ENCODE measurements at places on chromosomes 11 and 22.

GRCh38 chr11:13287036-13287435 lies 9.4 kb downstream of the BMAL1 start:
- DNase-seq = no peak

DNA sequence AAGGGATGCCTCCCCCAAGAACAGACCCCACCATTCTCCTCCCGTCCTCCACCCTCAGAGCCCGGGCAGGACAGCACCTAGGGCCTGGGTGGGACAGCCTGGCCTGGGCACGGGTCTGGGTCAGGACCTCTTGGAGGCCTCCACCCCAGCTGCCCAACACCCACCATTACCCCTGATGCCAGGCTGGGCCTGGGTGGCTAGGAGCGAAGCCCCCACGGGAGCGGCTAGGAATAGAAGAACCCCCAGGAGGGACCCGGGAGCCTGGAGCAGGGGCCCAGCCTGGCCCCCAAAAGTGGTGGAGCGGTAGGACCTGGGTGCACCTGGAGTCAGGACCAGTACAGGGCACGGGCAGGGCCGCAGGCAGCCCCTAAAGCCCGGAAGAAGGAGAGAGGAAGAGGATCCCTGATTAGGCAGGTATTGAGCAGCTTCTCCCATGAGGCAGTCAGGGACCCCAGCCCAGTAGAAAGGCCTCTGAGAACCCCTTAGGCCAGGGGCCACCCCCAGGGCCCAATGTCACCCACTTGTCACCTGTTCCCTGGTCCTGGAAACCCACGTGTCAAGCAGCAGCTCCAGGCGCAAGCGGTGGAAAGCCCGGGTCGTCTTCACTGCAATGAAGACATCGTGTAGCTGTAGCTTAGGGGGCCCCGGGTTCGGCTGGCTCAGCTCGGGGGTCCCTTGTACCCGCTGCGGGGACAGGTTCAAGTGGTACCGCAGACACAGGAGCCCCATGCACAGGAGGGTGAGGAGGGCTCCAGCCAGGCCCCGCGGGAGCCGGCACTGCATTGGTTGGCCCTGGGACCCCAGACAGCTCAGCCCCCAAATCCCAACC lies 575 bp downstream of the MFNG start:
- no peak for DNase-seq

DNA sequence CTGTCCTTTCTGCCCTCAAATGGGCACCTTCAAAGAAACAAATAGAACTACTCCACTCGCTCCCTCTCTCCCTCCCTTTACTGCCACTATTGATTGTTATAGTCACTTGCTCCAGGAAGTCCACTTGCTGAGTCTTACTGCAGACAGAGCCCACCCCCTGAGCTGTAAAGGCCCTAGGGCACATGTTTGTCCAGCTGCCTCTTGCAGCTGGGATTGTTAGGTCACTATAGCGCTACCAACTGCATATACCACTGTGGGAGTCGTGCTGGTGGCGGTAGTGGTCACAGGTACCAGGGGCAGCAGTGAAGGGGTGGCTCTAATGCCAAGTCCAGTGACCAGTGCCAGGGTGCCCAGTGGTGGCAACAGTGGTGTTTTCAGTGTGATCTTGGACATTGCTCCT lies 4.4 kb upstream of the SREBF2 start:
- no peak for DNase-seq

- DNase-seq = no peak
These were observed 2.0 kb downstream of the PLXNB2 start for GRCh38 chr22:50305393-50305922.

- no peak for DNase-seq
These were observed 697 bp downstream of the LGALS1 start for GRCh38 chr22:37675930-37676735.

- DNase-seq = no peak
These were observed 168.6 kb upstream of the GRK3 start for GRCh38 chr22:25395915-25396314.

- DNase-seq = no peak
These were observed 201.3 kb downstream of the GRIK4 start for GRCh38 chr11:120712881-120713280.

GRCh38 chr11:130813638-130814037 lies 102.6 kb downstream of the SNX19 start:
- no peak for DNase-seq

DNA sequence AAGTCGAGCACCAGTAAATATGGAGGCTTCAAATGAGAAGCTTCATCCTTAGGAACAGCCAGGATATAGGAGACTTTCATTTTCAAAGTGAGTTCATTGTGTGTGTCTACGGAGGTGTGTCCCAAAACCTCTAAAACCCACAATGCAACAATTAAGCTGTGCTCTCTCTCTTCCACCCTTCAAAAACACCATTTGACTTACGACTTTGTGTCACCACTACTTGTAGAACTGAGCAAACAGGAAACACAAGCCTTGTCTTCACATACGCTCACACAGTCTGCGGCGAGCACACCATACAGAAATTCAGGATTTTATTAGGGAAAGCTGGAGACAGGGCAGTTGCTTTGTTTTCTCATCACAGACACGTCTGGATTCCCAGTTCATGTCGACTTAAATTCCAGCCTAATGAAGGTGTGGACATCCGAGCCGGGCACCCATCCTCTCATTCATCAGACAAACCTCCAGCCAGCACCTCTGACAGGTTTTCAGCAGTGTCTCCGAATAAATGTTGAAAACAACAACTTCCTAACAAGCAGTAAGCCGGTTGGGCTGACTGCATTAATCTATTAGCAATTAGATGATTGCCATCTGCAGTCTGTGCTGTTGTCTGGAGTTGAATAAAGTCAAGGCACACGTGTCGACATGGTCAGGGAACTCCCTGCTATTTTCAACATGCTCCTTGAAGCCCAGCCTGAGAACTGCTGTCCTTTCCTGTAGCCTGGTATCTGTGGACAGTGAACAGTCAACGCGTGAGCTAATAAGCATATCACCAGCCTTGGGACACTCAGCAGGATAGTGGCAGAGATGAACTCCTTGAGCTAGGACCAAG lies 1411.1 kb downstream of the BRD1 start:
- no peak for DNase-seq

DNA sequence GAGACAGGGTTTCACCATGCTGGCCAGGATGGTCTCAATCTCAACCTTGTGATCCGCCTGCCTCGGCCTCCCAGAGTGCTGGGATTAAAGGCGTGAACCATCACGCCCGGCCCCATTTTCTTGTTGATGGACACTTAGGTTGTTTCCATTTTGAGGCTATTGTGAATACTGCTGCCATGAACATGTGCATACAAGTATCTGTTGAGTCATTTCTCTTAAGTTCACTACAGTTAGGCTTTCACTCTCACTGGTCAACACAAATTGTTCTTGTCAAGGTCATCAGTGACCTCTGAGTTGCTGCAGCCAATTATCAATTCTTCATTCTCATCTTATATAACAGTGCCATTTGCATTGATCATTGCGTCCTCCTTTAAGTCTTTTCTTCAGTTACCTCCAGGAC lies 13.0 kb upstream of the ZBTB44 start:
- no peak for DNase-seq

GRCh38 chr22:20090730-20091240 lies 10.7 kb downstream of the DGCR8 start:
- DNase-seq = no peak

- no peak for DNase-seq
These were observed 5.8 kb upstream of the KDM2A start for GRCh38 chr11:67113231-67113721.

- DNase-seq = no peak
These were observed 95.3 kb downstream of the CACNA1I start for GRCh38 chr22:39665661-39666431.

DNA sequence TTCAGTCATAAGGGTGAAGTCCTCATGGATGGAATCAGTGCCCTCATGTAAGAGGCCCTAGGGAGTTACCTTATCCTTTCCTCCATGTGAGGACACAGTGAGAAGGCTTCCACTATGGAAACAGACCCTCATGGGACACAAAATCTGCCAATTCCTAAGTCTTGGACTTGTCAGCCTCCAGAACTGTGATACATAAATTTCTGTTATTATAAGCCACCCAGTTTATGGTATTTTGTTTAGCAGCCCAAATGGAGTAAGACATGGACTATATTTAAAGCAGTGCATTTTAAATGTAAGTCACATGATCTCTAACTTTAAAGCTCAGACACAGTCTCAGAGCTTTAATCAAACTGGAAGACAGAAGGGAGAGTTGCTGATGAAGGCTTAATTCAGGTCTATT lies 619.8 kb upstream of the CHORDC1 start:
- no peak for DNase-seq

DNA sequence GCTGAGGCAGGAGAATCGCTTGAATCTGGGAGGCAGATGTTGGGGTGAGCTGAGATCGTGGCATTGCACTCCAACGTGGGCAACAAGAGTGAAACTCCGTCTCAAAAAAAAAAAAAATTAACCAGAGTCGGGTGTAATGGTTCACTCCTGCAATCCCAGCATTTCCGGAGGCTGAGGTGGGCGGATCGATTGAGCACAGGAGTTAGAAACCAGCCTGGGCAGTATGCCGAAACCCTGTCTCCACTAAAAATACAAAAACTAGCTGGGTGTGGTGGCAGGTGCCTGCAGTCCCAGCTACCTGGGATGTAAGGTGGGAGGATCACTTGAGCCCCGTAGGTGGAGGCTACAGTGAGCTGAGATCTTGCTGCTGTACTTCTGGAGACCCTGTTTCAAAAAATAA lies 1.5 kb downstream of the RANGAP1 start:
- DNase-seq = no peak

DNA sequence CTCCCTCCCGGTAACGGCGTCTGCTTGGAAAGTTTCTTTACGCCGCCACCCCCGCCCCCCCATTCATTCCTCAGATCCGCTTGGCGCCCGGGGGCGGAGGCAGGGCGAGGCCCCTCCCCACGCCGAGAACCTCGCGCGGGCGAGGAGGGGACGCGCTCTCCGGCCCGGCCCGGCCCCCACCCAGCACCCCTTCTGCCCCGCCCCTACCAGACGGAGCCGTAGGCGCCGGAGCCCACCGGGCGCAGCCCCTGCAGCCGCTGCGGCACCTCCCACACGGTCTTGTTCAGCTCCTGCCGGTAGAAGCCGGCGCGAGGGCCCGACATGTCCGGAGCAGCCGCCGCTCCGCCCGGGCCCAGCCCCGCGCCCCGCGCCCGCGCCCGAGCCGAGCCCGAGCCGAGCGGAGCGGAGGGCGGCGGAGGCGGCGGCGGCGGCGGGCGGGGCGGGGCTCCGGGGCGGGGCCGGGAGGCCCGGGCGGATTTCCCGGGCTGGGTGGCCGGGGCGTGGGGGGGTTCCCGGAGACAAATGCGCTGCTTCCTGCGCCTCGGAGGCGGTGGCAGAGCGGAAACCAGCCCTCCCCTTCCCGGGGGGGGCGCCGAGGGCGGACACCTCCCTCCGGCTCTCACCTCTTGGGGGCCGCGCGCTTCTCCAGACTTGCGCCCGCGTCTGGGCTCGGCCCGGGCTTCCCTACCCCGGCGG lies at the start of gene MAPK11:
MAPK11 (minus strand) TSS at position 411 of the 696 bp plus-strand sequence; CDS start at position 323, 88 bp downstream.
- DNase-seq = no peak

- no peak for DNase-seq
These were observed 6.0 kb upstream of the ACER3 start for GRCh38 chr11:76854709-76855108.

DNA sequence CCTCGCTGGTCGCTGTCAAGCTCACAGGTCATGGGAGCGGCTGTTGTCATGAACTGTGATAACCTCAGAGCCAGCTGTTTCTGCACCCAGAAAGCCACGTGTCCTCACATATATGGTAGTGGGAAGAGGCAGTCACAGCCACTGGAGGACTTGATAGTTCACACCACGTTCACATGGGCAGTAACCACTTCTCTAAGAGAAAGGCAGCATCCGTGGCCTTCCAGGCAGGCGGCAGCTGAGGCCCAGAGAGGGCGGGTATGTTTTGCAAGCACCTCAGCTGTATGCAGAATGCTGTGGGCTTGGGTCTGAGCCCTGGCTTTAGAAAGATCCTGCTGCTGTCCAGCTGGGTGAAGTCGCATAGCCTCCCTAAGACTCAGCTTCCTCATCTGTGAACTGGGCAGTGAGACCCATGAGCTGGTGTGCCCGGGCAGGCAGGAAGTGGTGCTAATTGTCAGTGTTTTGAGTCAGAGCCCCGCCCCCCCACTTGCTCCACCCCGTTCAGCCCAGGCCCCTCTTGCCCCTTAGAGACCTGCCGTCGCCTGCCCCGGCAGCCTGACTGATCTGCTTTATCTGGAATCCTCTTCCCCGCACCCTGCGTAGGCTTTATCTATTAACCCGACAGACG lies 13.3 kb downstream of the TTC38 start:
- no peak for DNase-seq

- no peak for DNase-seq
These were observed 73.7 kb downstream of the PHF21A start for GRCh38 chr11:46047520-46047919.

DNA sequence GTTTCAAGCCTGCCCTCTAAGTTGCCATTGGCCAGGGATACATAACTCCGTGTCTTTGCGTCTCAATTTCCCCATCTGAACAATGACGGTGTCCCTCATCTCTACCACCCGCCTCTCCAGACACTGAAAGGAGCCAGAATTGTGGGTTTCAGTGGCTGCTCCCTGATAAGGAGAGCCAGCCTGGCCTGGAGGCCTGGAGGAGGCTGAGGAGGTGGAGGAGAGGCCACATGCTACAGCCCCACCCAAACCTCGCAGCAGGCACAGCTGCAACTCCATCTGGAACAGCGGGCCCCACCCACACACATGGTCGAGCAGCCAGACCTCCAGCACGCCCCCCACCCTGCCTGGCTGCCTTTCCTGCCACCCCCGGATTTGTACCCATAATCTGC lies 34.4 kb upstream of the CD82 start:
- no peak for DNase-seq

DNA sequence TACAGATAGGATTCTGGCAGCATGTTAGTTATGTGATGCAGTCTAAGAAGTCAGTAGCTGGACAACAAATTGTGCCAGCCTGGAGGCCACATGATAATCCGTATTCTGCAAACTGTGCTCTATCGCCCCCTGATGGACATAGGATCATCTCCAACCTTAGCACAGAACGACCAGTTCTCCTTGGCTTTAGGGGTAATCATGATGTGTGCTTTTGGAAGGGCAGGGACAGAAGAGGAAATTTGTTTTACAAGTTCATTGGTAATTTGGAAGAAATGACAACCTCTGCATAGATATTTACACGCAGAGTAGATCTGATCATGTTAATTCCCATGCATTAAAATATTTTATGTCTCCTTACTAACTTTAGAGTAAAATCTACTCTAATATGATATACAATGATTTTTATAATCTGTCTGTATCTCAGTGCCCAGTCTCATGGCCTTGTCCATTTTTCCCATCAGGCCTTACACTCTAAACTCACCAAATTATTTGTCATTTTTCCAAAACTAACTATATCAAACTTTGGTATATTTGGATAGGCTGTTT lies 12.1 kb downstream of the OR10D3 start:
- no peak for DNase-seq
